ENCODE measurements at places on chromosomes 16 and 17.

- DNase-seq, result no peak
These were observed 76.7 kb downstream of the PLD6 start for GRCh38 chr17:17129466-17129865.

- no peak for DNase-seq
These were observed 11.3 kb upstream of the DHRS7C start for GRCh38 chr17:9802697-9803096.

DNA sequence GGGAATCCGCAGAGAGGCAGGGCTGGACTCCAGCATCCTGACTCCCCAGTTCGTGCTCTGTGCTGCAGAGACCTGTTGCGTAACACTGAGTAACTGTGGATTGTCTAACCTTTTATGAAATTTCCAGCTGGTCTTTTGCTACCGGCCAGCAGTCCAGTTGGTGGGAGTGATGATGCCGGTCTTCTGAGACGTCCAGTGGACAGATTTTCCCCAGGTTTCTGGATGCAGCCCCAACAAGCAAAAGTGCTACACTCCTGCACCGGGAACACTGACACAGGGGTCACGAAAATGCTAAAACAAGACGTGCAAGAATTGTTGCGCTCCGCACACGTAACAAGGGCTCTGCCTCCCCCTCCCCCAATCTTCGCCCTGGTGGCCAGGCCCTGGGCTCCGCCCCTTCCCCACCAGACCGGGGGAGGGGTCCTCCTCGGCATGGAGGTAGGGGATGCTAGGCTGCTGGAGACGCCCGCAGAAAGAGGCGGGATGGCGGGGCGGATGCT is 701 bp upstream of the MRC2 start:
- DNase-seq, result no peak

DNA sequence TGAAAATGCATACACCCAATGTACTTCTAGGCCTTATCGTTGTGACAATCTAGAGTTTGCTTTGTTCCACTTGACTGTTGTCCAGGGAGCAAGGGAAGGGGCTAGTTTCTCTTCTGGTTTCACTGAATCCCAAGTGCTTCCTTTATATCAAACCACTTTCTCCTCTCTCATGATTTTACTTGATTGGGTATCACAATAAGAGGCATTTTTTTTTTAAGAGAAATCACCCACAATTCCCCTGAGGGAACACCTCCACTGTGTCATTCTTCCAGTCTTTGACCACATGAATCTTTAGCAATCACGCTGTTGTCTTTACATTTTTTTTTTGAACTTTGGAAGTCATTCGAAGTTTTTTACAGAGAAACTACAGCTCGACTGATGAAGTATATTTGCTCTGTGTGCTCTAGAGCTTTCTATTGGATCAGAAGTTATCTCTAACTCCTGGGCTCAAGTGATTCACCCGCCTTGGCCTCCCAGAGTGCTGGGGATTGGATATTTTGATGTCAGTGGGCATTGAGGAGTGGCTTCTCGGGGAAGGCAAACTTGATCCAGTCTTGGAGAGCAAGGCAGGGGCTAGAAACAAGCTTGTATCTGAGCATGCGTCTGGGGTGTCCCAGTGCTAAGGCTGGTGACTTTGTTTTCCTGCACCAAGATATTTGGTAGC is 3.0 kb downstream of the CDH1 start:
- no peak for DNase-seq

DNA sequence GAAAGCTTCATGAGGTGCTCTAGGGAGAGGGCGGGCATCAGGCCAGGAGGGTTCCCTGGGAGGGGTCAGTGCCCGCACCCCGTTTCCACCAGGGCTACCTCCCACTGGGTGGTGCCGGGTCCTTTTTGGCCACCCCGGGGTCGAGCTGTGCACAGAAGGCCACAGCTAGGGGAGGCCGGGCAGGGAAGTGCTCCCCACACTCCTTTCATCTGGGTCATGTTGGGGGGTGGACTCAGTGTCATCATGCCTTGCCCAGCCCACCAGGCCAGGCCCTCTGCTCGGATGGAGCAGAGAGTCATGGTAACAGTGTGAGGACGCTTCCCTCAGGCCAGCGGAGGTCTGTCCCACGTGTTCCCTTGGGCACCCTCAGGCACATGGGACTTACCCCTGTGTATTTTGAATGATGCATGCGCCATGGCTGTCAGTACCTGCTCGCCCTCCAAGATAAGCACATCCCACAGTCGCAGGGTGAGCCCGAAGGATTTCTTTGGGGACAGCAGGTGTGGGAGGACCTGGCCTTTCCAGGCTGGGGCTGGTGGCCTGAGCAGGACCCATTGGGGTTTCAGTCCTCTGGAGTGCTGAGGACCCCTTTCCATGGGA is 46.4 kb downstream of the TNFRSF13B start:
- no peak for DNase-seq

DNA sequence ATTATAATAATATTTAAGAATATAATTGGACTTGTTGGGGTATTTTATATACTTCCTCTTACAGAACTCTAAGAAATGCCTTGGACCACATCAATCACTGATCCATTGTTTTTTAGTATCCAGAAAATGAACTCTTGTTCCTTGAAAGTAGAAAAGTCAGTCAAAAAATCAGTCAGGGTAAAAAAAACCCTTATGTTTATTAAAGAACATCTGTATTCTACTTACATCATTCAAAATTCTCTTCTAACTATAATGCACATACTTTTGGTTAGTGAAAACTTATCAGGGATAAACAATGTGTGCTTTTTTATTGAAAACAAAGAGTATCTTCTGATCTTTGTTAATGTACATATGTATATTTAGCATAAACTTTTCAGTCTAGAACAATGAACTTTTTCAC is 23.5 kb upstream of the CDR2 start:
- DNase-seq, result no peak

DNA sequence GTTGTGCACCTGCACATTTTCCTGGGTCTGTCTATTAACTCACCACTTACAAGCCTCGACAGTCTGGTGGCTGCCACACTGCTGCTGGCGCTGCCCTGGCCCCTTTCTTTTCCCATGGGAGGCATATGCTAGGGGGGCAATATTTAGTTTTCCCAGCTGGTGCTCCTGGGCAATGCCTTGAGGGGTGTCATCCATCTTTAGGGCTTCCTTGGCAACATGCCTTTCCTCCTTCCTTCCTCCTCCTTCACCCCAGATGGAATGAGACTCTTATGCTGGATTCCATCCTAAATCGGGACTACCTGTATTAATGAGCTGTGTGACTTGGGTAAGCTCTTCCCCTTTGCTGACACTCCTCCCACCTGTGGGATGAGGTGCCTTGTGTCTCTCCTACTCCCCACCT is 64.8 kb upstream of the CDC42EP4 start:
- DNase-seq, result no peak

DNA sequence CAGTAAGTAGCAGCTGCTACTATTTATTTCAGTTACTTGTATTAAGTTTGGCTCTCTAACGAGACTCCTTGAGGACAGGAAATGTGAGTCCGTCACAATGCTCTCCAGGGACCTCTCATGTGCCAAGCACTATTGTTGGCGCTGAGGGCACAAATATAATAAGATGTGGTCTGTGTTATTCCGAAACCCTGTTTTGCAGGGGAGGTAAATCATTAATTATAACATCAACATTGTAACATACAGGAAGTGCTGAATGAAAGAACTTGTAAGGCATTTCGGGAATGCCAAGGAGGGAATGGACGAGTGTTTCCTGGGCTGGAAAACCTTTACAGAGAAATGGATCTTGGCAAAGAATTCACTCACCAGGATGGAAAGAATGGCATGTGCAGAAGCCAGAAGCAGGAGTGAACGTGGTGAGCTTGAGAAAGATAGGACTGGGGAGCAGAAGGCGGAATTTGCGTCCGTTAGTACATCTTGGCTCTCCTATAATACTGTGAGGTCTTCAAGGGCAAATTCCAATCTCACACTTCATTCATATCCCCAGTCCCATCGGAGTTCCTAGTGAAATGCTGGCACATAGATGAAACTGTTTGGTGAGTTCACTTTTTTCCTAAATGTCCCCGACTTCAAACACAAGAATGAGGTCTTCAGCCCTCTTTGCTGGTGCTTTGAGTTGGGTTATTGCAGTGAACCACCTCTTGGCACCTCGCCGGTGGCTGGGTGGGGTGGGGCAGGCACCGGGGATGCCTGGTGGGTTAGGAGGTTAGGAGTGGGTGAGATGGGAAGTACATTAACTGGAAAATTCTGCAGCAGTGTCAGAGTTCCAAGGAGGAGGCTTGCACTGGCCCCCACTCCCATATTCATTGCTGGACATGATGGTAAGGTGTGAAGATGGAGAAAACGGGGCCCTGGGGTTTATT is 11.5 kb downstream of the TAC4 start:
- no peak for DNase-seq

DNA sequence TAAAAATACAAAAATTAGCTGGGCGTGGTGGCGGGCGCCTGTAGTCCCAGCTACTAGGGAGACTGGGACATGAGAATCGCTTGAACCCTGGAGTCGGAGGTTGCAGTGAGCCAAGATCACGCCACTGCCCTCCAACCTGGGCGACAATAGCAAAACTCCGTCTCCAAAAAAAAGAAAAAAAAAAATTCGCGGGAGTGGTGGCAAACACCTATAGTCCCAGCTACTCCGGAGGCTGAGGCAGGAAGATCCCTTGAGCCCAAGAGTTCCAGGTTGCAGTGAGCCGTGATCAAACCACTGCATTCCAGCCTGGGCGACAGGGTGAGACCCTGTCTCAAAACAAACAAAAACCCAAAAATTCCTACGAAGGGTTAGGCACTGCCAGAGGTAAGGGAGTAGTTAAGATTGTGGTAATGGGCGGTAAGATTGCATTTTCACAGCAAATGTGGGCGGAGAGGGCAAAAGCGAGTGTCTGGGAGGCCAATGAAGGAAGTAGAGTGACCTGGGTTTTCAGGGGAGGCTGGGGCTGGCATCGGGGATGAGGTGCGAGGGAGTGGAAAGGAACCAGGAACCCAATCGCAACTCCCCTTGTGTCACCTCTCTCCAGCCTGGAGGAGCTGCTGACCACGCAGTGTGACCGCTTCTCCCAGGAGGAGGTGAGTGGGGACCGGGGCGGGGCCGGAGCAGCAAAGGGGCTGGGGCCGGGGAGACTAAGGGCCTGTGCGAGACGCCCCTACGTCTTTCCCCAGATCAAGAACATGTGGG is 2.6 kb downstream of the MYL11 start:
- no peak for DNase-seq

DNA sequence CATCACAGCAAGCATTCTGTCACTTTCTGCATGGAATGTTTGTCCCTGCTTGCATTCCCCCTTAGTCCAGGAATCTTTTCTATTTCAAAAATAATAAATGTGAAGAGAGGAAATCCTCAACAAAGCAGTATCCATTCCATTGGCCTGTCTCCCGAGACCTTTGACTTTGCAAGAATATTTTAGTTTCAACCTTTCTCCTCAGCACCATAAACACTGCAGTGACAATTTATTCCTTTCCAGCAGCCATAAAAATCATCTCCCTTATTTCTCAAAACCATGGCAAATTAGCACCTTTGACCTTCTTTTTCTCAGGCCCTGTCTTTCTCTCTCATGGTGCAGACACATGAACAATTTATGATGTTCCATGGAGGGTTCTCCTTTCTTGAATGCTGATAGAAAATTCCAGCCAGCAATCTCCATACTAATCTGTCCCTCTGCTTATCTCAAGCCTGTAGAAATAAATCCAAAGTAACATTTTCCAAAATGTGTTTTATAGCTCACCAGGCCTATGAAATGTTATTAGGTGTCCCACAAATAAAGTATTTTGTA is 352.1 kb upstream of the CCL2 start:
- DNase-seq, result no peak

DNA sequence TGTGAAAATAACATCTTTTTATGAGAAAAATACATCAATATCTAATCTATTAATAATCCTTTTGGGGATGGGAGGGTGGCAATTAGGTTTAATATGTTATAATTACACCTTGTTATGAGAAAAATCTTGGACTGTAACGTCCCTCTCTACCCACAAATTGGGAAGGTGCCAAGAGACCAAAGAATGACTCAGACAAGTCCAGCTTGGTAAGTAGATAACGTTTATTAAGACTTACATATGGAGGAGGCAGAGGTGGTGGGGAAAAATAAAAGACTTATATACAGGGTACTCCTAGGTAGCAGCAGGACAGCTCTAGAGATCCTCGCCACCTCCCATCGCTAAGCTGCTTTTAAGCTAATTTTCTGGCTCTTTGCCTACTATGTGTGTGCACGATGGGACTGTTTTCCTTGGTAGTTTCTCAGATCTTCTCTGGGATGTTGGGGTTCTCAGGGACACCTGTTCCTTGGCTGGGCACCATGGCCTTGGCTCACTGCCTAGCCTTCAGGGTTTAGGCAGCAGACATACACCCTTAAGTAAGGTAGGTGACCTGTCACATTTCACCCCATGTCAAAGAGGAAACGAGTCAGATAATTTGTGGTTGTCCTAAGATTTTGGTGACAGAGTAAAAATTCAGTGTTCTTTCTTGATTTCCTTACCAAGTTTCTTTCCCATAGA is 31.5 kb downstream of the RBL2 start:
- no peak for DNase-seq

GRCh38 chr17:7676533-7676932 is 10.8 kb downstream of the TP53 start:
- no peak for DNase-seq

DNA sequence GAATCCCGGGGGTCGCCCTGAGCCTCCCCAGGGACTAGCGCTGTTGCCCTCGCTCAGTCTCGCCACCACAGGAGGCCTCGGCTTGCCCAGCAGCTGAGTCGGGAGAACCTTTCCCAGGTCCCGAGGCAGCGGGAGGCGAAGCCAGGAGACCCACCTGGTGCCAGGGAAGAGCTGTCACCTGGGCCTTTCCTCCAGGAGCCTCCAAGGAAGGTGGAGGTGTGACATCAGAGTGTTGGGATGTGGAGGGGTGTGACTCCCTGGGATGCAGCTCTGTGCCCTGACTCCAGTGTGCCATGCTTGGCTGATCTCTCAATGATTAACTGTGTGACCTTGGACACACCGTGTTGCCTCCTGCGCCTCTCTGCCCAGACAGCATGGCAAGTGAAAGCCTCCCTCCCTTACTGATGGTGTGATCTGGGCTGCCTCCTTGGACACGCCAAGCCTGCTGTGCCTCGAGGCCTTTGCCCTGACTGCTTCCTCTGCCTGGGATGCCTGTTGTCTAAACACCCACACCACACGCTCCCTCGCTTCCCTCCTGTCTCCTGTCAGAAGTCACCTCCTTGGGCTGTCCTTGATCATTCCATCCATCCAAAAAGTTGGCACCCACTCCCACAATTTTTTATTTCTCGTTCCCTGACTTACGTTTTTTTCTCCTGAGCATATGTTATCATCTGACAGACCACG is 88.0 kb downstream of the CMIP start:
- DNase-seq, result no peak

- no peak for DNase-seq
These were observed 9.1 kb downstream of the FLCN start for GRCh38 chr17:17227608-17228520.

Data from T-helper 1 cell (primary cell).